ENCODE measurements at places on chromosomes 7 and 10.
A peak's percentile ranks its signal among the peaks of the same experiment; 100 is the strongest.

DNA sequence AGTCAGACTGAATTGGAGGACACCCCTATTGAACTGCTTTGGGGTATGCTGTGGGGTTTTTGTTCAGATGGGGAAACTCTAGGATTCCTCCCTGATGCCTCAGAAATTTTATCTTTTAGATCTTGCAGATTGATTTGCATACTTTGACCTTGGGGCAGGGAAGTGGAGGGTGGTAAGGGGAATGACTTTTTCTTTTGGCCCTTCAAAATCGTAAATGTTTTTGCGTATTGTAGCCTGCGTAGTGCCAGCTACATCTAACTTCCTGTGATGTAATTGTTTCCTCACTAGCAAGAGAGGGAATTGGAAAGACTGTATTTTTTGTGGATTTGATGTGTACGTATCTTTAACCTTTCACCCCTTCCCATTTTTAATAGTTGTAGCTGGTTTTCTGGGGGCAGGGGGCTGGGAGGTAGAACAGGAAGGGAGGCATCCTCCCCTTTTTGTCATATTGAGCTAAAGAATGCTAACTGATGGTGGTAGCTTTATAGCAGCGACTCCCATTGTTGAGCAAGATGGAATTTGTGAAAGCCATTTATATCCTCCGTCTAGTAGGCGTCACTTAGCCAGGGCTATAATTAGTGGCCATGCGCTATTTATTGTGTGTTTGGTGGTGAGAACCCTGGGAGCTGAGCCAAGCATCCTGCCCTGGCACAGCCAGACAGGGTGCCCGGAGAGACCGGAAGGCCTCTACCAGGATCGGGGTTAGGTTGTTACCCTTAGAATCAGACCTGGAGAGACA, 11.3 kb downstream of the DUSP5 start:
- no peak for DNase-seq

DNA sequence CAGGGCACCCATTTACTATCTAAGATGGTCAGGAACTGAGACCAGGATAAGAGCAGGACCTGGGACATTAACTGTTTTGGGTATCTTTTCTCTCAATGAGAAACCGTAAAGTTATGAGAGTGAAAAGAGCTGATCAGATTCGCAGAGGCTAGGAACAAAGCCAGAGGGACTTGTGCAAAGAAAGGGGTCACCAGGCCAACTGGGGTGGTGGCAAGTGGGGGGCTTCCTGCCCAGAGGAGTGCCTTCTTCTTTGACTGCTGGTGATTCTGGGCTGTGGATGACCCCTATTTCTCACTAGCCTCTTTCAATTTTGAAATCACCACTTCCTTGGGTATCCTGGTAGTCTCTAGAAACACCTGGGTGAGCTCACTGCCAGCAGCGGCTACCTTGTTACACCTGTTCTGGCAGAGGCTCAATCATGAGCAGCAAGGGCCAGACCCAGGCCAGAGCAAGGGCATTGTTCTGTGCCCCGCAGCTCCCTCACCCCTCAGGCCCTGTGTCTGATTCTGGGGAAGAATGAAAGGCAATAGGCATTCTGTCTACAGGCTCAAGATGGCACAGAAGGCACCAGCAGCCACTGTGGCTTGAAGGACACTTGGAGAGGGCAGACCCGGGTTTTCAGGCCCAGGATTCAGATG, 999 bp downstream of the SFTPD start:
- no peak for DNase-seq

DNA sequence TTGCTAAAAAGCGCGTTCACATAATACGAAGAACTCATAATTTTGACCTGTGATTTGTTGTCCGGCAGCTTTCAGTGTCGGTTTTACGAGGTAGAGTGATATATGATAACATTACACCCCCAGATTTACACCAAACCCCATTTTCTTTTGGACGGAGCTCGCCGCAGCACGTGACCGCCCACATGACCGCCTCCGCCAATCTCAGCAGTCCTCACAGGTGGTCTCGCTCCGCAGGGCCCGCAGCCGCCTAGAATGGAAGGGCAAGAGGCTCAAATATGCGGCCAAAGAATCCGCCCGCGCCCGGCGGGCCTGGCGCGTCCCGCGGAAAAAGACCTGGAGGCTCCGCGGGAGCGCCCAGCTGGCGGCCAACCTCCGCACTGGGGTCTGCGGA, at the start of gene HOXA7:
TSS of gene HOXA7 (minus strand) at position 168 of the 391 bp plus-strand sequence. CDS start at position 38, 130 bp downstream.
- DNase-seq = no peak

DNA sequence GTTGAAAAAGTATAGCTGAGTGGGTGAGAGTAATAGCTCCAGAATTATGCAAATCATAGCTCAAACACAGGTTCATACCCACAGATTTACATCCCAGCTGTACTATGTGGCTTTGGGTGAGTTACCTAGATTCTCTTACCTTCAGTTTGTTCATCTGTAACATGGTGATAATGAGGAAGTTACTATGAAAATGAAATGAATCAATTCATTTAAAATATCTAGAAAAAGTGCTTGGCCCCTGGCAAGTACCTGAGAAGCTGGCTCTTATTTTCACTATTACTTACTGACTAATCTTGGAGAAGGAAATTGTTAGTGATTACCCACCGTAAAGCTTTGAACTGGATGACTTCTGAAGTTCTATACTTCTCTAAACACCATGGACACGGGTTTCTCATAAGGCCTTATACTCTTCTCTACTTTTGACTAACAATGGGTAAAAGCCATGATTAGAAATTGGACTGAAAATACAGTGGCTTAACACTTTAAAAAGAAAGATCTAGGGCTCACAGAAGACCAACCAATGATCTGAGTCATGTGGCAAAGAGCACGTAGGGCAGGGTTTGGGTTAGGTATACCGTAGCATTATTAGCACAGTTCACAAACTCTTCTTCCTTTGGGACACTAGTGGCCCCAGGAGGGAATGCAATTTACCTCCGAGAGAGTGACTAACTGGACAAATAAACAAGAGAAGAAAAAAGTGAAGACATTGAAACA, 149.2 kb downstream of the PLPP4 start:
- no peak for DNase-seq

- no peak for DNase-seq
Observed at GRCh38 chr7:37675749-37676148, 7.8 kb upstream of the GPR141 start.

- peak; percentile 21 for DNase-seq
Observed at GRCh38 chr7:22016507-22016906, 70.8 kb upstream of the CDCA7L start.

DNA sequence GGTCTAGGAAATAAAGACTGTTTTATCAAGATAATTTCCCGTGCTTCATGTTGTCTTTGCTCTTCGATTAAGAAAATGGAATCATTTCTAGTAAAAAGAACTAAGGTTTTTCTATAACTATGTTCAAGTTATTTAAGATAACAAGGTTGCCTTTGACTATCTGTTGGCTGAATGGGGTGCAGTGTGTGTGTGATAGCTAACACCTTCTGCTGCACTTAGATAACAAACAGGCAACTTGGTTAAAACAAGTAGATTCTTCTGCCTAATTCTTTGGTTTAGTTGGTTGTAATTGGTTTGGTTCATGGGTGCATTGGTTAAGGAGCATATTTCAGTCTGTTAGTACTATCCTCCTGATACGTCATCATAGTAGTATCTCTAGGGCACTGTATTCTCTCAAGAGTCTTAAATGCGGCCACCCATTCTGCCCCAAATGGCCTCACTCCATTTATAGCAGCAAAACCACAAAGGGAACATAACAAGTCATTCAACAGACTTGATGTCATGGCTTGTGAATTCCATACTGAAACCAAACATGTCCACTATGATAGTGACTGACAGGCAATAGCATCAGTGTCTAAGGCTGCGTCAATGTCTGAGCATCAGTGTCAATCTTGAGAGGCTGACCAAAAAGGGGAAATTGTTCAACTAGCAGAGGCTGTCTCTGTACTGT, 55.7 kb downstream of the CCDC3 start:
- no peak for DNase-seq

DNA sequence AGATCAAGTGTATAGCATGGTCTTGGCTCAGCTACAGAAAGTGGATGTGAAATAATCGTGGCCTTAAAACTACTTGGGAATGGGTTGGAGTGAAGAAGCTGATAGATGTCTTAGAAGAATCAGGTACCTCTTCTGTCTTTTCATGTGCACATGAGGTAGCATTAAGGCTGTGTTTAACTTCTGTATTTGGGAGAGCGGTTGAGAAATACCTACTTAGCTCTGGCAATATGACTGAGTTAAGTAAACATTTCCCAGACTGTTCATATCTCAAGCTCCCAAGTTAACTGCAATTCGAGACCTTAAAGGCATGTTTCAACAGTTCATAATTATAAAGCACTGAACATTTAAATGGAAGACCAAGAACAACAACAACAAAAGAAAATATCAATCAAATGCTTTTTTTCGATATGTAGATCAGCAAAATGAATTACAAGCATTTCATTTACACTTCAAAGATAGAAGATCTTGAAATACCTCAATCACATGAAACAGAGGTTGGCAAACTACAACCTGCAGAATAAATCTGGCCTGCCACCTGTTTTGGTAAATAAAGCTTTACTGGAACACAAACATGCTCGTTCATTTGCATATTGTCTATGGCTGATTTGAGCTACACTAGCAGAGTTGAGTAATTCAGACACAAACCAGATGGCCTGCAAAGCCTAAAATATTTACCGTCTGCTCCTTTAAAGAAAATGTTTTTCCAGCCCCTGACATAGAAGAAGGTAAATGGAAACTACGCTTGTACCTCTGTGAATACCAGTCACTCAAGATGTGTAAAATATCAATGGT, 337.1 kb upstream of the GLI3 start:
- DNase-seq = no peak

DNA sequence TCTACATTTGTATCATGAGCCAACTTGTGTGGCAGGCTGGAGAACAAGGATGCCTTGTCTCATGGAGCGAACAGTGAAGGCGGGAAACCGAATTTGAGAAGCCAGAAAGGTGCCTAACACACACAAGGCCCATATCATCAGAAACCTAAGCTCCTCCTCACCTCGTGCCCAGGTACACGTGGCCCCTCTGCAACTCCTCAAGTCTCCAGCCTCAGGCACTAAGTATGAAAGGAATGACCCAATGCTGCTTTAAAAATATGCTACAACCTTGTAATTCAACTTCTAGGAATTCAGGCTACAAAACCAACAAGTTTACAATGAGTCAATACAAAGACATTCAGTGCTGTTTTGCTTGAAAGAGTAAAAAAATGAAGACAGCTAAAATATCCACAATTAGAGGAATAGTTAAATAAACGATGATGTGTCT, 95.7 kb downstream of the CDK6 start:
- DNase-seq = no peak

- no peak for DNase-seq
Observed at GRCh38 chr7:37093257-37093656, 355.4 kb downstream of the ELMO1 start.

- DNase-seq = no peak
Observed at GRCh38 chr7:5422396-5423305, 983 bp downstream of the TNRC18 start.

DNA sequence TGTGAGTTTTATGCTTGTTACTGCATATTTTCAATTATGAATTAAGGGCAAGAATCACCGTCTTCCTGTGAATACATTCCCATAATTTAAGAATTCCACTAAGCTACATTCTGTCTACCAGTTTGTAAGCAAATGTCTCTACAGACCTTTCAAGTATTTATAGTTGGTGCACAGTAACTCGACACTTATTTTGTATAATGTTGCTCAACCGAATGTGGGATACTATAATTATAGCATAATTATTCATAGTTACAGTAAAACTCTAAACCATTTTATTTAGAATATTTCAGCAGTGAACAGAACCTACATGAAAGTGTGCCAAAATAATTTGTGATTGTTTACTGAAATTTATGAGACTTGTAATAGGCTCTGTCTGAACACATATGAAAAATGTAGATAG, 17.3 kb upstream of the CUBN start:
- DNase-seq = no peak

- DNase-seq = no peak
Observed at GRCh38 chr10:102241032-102241443, 274 bp downstream of the PITX3 start.

DNA sequence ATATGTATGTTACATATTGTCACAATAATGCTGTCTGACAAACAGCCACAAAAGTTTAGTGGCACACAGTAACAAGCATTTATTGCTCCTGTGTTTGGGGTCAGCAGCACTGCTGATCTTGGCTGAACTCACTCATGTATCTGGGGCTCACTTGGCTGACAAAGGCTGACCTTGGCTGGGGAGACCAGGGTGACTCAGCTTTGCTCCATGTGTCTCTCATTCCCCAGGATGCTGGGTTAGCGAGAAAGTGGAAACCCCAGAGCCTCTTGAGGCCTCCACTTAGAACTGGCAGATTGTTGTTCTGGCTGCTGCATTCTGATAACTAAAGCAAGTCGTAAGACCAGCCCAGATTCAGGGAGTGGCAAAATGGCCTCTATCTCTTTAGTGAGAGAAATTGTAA, 217.3 kb upstream of the HABP2 start:
- DNase-seq = no peak

- peak; percentile 56 for DNase-seq
Observed at GRCh38 chr10:86899670-86900276, 57.6 kb downstream of the MMRN2 start.

DNA sequence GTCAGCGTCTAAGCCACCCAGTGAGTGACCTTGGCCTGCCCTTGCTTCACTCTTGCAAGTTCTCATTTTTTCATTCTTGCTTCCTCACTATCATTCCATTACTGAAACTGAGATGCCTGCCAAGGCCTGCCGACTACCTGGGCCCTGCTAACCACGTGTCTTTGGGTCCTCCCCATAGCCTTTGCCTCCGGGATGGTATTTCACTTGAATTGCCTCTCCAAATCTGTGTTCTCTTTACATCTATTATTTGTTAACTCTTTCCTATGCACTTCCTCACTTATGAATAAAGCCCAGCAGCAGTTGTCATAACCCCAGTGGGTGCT, 234.6 kb downstream of the SNX10 start:
- no peak for DNase-seq

GRCh38 chr7:132482866-132483265, 93.4 kb downstream of the PLXNA4 start:
- DNase-seq = no peak

DNA sequence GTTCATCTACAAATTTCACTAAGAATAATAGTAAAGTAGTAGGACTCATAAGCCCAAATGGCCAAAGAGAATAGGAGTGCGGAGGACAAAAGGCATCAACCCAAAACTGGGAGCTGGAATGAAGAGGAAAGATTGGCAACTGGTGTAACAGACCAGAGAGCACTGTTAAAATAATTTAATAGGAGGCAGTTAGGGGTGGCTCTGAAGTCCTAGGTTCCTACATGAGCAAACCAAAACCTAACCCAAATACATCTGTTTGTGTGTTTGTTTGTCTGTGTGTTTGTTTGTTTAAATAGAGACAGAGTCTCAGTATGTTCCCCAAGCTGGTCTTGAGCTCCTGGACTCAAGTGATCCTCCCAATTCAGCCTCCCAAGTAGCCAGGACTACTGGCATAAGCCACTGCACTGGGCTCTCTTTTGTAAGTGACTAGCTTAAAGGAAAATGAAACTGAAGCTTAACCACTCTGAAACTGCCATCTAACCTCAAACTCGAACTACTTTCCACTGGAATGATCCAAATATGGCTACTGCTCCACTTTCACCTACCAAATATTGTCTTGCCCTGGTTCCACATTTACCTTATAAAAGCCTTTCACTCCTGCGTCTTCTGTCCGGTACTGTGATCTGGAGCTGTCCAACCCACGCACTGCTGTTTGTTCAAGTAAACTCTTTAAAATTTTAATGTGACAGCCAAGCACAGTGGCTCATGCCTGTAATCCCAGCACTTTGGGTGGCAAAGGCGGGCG, 94.9 kb downstream of the AKR1D1 start:
- DNase-seq = peak; percentile 35

- DNase-seq = no peak
Observed at GRCh38 chr7:139570119-139570518, 46.6 kb downstream of the CLEC2L start.

Data from GM10248 (cell line).